ENCODE measurements at places on chromosomes 5 and 9. TPM values are rescaled to one million over a fixed set of nuclear protein-coding genes. Genes with fewer than 3 reads are reported as not detected.

The TAF11L5 gene
- total RNA-seq, result not detected

DNA sequence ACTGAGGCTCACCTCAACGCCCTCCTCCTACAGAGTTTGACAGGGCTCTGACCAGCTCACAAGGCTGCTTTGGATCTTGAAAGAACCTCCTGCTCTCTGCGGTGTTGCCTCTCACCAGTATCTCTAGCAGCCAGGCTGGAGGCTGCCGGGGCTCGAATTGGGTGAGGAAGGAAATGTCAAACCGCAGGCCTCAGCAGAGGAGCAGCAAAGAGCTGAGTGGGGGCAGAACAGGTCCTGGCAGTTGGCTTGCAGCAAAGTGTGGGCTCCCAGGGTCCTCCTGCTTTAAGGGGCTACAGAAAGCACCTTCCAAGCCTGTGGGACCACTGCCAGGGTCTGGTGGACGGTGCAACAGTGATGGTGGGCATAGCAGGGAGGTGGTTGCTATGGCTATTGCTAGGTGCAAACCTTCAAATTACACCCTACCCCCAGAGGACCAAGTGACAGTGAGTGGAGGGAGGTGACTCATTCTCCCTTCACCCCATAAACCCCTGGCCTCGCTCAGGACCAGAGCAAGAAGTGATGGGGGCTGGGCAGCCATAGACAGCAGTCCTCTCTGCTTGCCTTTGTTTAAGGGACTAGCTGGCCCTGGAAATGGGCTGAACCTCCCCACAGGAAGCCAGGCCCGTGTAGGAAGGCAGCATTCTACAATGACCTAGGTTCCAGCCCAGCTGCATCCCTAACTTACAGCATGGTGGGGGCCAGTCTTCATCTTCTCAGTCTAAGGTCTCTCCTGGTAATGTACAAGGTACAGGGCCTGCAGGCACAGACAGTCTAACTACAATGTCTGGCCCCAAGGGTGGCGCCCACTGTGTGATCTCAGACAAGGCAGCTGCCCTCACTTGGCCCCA is 18.7 kb downstream of the LCP2 start:
- H3K36me3 ChIP-seq, result peaks cover 81% of the 10 kb centered on the region
- H3K4me3 ChIP-seq, result peak overlapping the region; percentile 74
- DNase-seq, result peak; percentile 96
- H3K4me1 ChIP-seq, result peaks cover 89% of the 10 kb centered on the region

GRCh38 chr9:95213117-95213516 is 104.4 kb downstream of the FANCC start:
- H3K27ac ChIP-seq, result no peak overlapping the region
- H3K36me3 ChIP-seq, result peaks cover 1% of the 10 kb centered on the region
- DNase-seq, result no peak
- no peak overlapping the region for H3K4me3 ChIP-seq

The PLCXD3 gene
- not detected for total RNA-seq

DNA sequence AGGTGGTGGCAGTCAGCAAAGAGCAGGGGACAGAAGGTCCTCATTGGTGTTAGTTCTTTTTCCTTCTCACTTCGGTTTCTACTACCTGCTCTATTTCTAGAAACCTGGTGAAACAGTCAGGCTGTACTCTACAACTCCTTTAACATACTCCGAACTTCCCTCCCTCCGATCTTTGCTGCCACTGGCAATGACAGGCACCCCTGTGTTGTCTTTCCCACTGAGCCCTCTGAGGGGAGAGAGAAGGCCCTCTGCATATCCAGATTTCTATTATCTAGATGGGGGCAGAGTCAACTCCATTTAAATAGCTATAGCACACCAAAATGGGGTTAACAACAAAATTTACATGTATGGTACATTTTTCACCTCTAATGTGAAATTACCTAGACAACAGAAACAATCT is 123.7 kb downstream of the CDK5RAP2 start:
- no peak overlapping the region for H3K27ac ChIP-seq
- no peaks in the 10 kb centered on the region for H3K27me3 ChIP-seq
- H3K4me1 ChIP-seq, result no peaks in the 10 kb centered on the region
- peaks cover 41% of the 10 kb centered on the region for H3K36me3 ChIP-seq

DNA sequence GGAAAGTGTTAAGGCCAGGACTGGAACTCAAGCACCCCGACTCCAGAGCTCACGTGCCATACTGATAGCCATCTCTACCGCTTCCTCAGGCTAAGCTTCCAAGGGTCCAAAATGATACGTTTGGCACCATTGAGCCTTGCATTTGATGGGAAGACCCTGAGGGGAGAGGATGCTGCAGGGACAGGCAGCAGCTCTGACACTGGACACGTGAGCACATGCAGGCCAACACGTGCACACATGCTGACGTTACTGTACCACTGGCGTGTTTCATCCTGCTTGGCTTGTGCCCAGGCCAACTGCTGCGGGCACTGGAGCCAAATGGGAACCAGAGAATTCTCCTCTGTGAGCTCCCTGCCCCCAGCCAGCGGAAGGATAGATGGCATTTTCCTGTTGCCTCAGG is 5.2 kb downstream of the FAT2 start:
- no peak for DNase-seq
- H3K27me3 ChIP-seq, result no peaks in the 10 kb centered on the region
- H3K36me3 ChIP-seq, result no peaks in the 10 kb centered on the region
- no peak overlapping the region for H3K27ac ChIP-seq
- no peaks in the 10 kb centered on the region for H3K4me1 ChIP-seq
- no peak overlapping the region for H3K4me3 ChIP-seq

GRCh38 chr9:1855726-1856125 is 159.4 kb upstream of the SMARCA2 start:
- peaks cover 2% of the 10 kb centered on the region for H3K27me3 ChIP-seq
- no peaks in the 10 kb centered on the region for H3K36me3 ChIP-seq
- no peak overlapping the region for H3K27ac ChIP-seq
- H3K4me1 ChIP-seq, result no peaks in the 10 kb centered on the region
- no peak overlapping the region for H3K4me3 ChIP-seq

GRCh38 chr5:148347706-148348105 is 12.3 kb downstream of the SPINK9 start:
- H3K4me1 ChIP-seq, result no peaks in the 10 kb centered on the region
- peaks cover 5% of the 10 kb centered on the region for H3K27me3 ChIP-seq
- H3K4me3 ChIP-seq, result no peak overlapping the region
- no peak overlapping the region for H3K27ac ChIP-seq
- DNase-seq, result no peak
- H3K36me3 ChIP-seq, result no peaks in the 10 kb centered on the region

GRCh38 chr9:121451586-121451985 is 48.1 kb downstream of the GGTA1 start:
- no peak overlapping the region for H3K27ac ChIP-seq
- H3K36me3 ChIP-seq, result no peaks in the 10 kb centered on the region
- no peak overlapping the region for H3K4me3 ChIP-seq
- peaks cover 32% of the 10 kb centered on the region for H3K4me1 ChIP-seq
- peaks cover 19% of the 10 kb centered on the region for H3K27me3 ChIP-seq
- DNase-seq, result no peak

- H3K36me3 ChIP-seq, result no peaks in the 10 kb centered on the region
- H3K27me3 ChIP-seq, result peaks cover 4% of the 10 kb centered on the region
- no peak for DNase-seq
- H3K4me1 ChIP-seq, result peaks cover 13% of the 10 kb centered on the region
These were observed 2.6 kb downstream of the PKD2L2 start for GRCh38 chr5:137891849-137892248.

The HMCN2 gene
- total RNA-seq, result not detected

The LMNB1 gene
- total RNA-seq, result 225 TPM

- H3K27me3 ChIP-seq, result no peaks in the 10 kb centered on the region
- DNase-seq, result no peak
- H3K36me3 ChIP-seq, result peaks cover 33% of the 10 kb centered on the region
- peaks cover 2% of the 10 kb centered on the region for H3K4me1 ChIP-seq
These were observed 8.5 kb downstream of the GRHPR start for GRCh38 chr9:37430841-37431597.

DNA sequence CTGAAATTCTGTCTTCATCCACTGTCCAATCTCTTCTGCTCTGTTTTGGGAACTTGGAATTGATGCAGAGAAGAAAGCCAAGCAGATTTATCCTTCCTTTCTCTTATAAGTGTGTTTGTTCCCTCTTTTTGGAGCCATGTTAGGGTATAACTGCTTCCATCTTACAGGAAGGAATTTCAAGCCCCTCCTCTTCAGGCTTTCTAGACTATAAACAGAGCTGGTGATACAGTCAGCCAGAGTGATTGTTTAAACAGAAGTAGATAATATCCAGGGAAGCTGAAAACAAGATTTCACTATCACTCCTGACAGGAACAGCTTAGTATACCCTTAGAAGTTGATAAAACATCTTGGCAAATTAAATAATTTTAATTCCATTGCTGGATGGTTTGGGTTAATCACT is 102.1 kb upstream of the DMRT1 start:
- H3K4me3 ChIP-seq, result no peak overlapping the region
- H3K36me3 ChIP-seq, result no peaks in the 10 kb centered on the region
- DNase-seq, result no peak
- H3K27ac ChIP-seq, result no peak overlapping the region
- no peaks in the 10 kb centered on the region for H3K4me1 ChIP-seq
- H3K27me3 ChIP-seq, result no peaks in the 10 kb centered on the region

The MCIDAS gene
- not detected for total RNA-seq

- no peaks in the 10 kb centered on the region for H3K27me3 ChIP-seq
- H3K4me1 ChIP-seq, result no peaks in the 10 kb centered on the region
- no peak overlapping the region for H3K27ac ChIP-seq
- no peak for DNase-seq
These were observed 692.8 kb upstream of the CDH18 start for GRCh38 chr5:20680718-20681302.

- H3K4me3 ChIP-seq, result no peak overlapping the region
- peaks cover 29% of the 10 kb centered on the region for H3K4me1 ChIP-seq
- peaks cover 4% of the 10 kb centered on the region for H3K36me3 ChIP-seq
- no peaks in the 10 kb centered on the region for H3K27me3 ChIP-seq
These were observed 44.4 kb downstream of the GNAQ start for GRCh38 chr9:77987081-77987656.

Data from activated CD4-positive, alpha-beta T cell treated with anti-CD3 and anti-CD28 coated beads, Interleukin-2, amount 10 ng/mL, durations not matched to agents 24 days and 14 days (primary cell).